ENCODE measurements at places on chromosomes 1 and 21.
A peak's percentile ranks its signal among the peaks of the same experiment; 100 is the strongest.

DNA sequence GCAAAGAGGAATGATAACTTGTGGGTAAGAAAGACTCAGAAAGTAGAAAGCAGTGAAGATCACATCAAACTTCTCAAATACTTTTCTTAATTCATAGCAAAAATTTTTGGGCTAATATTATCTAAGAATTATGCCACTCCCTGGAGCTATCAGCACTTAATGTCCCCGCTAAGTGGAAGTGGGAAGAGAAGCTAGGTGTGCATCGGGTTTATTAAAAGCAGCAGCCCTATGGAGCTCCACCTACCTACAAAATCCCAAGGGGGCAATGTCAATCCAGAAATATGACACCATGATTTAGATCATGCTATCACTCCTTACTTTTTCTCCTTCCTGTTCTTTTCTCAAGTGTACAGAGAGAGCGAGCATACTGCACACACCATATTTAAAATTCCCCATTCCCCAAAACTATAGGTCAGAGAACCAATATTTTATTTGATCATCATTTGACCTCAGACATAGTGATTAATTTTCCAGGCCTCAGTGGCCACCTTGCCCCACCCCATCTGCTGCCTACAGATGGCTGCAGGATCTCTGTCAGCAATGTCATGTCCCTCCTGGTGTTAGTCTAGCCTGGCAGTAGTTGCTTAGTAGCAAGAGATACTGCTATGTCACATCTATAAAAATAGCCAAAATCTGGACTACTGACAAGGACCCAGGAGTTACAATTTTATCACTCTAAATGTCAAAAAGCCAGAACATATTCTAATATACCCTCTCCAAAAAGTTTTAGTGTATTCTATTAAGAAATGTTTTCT, 66.6 kb downstream of the MAP3K21 start:
- DNase-seq: no peak

- peak; percentile 44 for DNase-seq
These were observed 62.6 kb upstream of the CLDN14 start for GRCh38 chr21:36542312-36543101.

GRCh38 chr1:163970699-163971098, 588.3 kb upstream of the PBX1 start:
- DNase-seq: no peak

GRCh38 chr1:207055386-207056001, 2.4 kb downstream of the PFKFB2 start:
- no peak for DNase-seq

DNA sequence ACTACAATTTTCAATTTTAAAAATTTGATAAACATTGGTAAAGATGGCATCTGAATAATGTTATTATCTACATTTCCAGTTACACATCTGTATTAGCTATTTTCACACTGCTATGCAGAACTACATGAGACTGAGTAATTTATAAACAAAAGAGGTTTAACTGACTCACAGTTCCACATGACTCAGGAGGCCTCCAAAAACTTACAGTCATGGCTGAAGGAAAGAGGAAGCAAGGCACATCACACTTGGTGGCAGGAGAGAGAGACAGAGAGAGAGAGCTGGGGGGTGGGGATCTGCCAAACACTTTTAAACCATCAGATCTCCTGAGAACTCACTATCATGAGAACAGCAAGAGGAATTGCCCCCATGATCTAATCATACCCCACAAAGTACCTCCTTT, 850.0 kb downstream of the LTN1 start:
- DNase-seq: peak; percentile 34

GRCh38 chr1:85550784-85551516, 29.6 kb upstream of the CCN1 start:
- peak; percentile 33 for DNase-seq

DNA sequence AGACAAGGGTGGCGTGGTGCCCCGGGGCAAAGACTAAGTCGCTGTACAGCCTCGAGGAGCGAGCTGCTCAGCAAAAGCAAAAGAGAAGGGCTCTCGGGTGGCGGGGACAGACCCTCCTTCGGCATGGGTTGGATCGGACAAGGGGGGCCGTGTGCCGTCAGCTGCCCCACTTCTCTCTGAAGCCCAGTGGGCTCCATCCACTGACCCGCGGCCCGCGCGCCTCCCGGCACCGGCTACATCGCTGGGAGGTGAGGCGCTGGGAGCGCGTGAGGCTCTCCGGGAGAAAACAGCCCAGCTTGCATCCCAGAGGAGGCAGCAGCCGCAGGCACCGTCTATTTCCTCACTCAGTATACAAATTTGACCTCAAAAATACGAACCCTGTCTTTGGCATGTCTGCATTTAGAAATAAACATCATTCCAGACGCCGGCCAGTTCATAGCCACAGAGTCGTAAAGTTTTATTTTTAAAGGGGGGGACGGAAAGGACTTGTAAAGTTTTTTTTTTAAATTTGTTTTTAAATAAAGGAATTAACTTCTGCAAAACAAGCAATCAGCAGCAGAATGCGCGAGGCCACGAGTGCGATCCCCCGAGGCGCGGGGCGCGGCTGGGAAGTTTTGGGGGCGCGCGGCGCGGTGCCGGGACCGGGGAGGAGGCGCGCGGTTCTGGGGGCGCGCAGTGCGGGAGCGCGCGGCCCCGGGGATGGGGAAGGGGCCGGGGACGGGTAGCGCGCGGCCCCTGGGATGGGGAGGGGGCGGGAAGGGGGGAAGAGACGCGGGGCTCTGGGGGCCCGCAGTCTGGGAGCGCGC, 689 bp upstream of the GPR137B start:
- peak; percentile 47 for DNase-seq

DNA sequence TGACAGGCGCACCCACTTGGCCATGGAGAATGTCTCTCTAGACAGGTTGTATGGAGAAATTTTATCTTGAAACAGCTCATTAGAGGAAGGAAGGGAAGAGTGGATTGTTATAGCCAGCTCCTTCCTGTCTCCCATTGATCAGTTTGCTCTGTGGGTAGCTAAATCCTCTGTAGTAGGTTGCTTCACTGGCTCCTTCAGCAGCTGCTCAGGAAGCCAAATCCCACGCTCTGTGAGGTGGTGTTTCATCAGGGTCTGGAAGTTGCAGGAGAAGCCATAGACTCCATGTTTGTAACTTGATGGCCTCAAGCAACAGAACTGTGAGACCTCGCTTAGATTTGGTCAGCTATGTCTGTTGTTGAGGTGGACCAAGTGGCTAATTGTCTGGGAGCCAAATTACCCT, 6.8 kb upstream of the NFYC start:
- DNase-seq: no peak

- DNase-seq: no peak
These were observed 16.2 kb upstream of the TNFRSF1B start for GRCh38 chr1:12150456-12151200.
